Astrocyte (in vitro differentiated cells and primary cell): ENCODE measurements at places on chromosomes 4 and X. TPM values are rescaled to one million over a fixed set of nuclear protein-coding genes. Genes with fewer than 3 reads are reported as not detected.
A peak's percentile ranks its signal among the peaks of the same experiment; 100 is the strongest.

- H3K4me3 ChIP-seq: no peak overlapping the region
- no peaks in the 10 kb centered on the region for H3K4me1 ChIP-seq
- DNase-seq: no peak
- no peaks in the 10 kb centered on the region for H3K36me3 ChIP-seq
- no peak overlapping the region for H3K27ac ChIP-seq
- H3K27me3 ChIP-seq: no peaks in the 10 kb centered on the region
Measured at GRCh38 chr4:104743215-104743653, 248.5 kb upstream of the CXXC4 start.

NAAA gene
- total RNA-seq: 13.5 and 15.9 TPM in 2 replicates

DNA sequence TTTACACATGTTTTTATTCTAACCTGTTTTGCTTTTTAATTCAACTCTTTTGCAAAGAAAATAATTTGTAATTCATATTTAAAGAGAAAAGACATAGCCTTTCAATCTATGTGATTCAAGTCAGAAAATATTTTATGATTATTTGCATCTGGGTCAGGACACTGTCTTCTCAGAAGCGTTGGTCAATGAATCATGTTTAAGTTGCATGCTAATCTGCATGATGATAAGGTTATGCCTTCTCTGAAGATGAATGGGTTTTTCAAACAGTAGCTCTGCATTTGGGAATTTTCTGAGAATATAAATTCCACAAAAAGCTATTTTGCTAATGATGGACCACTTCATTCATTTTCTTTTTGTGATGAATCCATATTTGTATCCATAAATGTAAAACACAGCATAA lies 282.5 kb downstream of the TMA16 start:
- no peaks in the 10 kb centered on the region for H3K27me3 ChIP-seq
- H3K27ac ChIP-seq: no peak overlapping the region
- H3K4me3 ChIP-seq: no peak overlapping the region
- peak; percentile 6 for DNase-seq
- H3K4me1 ChIP-seq: no peaks in the 10 kb centered on the region

- no peak overlapping the region for H3K27ac ChIP-seq
- H3K36me3 ChIP-seq: no peaks in the 10 kb centered on the region
- H3K4me3 ChIP-seq: no peak overlapping the region
- H3K27me3 ChIP-seq: no peaks in the 10 kb centered on the region
- H3K4me1 ChIP-seq: no peaks in the 10 kb centered on the region
- no peak for DNase-seq
Measured at GRCh38 chr4:153421941-153422340, 44.2 kb upstream of the TMEM131L start.

RTL9 gene
- 0.91 and 0.94 TPM in 2 replicates for total RNA-seq

DNA sequence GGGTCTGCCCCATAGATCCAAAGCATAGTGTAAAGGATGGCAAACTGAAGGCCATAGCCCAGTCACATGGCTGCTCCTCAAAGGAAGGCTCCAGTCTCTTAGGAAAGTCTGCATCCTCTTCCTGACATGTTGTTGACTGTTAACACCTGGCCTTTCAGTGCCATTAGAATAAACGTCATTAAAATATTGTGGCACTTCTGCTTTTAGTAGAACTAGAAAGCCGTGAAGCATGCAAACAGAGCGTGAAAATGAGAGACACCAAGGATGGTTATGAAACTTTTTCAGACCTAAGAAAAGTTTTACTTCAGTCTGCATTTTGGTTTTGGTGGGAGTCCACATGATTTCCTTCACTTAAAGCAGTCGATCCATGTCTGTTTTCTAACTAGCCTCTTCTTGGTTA lies 41.1 kb upstream of the AFF2 start:
- no peaks in the 10 kb centered on the region for H3K27me3 ChIP-seq
- no peaks in the 10 kb centered on the region for H3K36me3 ChIP-seq
- H3K27ac ChIP-seq: no peak overlapping the region
- no peak overlapping the region for H3K4me3 ChIP-seq

ARFIP1 gene
- 30.6 and 30.7 TPM in 2 replicates for total RNA-seq

GRCh38 chr4:158809611-158810486 lies 41.0 kb downstream of the FNIP2 start:
- H3K36me3 ChIP-seq: no peaks in the 10 kb centered on the region
- peak overlapping the region; percentile 94 for H3K27ac ChIP-seq
- H3K27me3 ChIP-seq: no peaks in the 10 kb centered on the region
- H3K4me3 ChIP-seq: peak overlapping the region; percentile 21
